ENCODE measurements at places on chromosomes 5 and 9.

- peak; percentile 85 for DNase-seq
Measured at GRCh38 chr5:39283231-39283818, 64.0 kb upstream of the FYB1 start.

DNA sequence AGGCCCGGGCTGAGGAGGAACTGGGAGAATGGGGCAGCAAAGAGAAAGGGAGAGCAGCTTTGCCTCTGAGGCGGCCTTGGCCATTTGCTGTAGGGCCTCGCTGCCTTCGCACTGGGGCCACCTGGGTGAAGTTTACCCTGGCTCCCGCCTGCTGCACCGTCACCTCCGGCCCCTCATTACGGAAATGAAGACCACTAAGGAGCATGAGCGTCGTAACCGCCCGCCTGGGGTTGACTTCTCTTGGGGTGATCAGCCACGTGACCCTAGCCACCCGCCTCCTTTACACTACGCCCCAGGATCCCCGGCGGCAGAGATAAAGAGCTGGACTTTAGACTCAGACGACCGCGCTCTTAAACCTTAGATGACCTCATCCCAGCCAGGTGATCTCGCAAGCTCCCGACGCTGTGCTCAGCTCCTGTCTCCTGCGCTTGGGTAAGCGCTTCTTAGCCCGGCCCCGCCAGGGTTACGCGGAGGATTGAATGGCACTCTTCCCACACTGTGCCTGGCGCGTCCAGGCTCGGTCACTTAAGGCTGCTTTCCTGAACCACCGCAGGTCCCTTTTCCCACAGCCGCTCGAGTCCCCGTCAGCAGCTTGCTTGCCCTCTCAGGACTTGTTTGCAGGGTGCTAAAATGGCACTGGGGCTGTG, 107.9 kb upstream of the LARP1 start:
- DNase-seq: peak; percentile 13

DNA sequence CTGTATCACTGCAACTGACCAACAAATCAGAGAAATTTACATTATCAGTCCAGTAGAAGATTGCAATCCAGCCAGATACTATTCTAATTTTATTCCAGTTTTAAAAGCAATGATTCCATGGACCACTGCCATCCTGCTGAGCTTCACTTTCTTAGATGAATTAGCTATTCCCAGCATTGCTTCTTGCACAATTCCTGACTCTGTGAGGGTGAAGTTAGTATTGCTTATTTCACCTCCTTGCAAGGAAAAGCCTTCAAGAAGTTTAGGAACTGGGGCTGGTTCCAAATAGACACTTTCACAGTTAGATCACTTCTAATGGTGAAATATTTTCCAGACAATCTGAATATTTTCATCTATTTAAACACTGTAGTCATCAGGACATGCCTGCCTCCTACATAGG, 338.6 kb upstream of the TNC start:
- DNase-seq: no peak

DNA sequence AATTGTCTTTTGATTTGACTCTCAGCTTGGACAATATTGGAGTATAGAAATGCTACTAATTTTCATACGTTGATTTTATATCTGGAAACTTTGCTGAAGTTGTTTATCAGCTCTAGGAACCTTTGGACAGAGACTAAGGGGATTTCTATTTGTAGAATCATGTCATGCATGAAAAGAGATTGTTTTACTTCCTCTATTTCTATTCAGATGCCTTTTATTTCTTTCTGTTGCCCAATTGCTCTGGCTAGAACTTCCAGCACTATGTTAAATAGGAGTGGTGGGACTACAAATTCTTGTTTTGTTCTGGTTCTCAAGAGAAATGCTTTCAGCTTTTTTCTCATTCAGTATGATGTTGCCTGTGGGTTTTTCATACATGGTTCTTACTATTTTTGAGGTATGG, 112.8 kb upstream of the CDH12 start:
- DNase-seq: no peak

GRCh38 chr5:42772265-42772993, 15.8 kb downstream of the CCDC152 start:
- no peak for DNase-seq

DNA sequence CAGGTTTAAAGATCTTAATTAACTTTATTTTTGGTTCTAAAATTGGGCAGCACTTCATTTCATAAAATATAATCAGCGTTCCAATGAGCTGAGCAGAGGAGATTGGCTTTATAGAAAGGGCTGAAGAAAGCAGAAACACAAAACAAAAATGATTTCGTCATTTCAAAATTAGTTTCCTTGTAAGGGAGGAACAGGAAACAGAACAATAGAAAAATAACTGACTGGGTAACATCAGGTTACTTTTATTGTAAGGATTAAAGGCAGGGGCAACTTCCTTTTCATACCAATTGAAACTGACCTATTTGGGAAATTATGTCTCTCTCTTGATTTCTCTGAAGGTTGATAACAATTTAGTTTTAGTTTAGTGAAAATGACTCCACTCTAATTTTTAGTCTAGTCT, 157.1 kb downstream of the ATP10B start:
- no peak for DNase-seq

DNA sequence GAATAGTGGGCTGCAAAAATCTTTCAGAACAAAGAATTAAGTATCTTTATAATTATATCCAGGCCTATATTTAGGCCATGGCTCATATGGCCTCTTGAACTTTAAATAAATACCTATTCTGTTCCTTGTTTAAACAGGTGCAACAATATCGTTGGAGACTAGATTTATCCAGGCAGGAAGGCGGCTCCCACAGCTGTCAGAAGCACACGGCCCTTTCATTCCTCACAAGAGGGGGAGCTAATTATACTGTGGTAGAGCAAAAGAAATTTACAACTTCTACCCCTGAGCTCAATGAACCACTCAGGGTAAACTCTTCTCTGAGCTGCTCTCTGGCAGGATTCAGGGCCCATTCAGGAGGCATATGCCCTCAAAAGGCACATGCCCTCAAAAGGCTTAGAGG, 31.3 kb downstream of the TMEM174 start:
- no peak for DNase-seq

- no peak for DNase-seq
Measured at GRCh38 chr5:142896325-142897007, 126.3 kb downstream of the ARHGAP26 start.

- DNase-seq: no peak
Measured at GRCh38 chr9:136685790-136686533, 1.3 kb downstream of the AGPAT2 start.

- no peak for DNase-seq
Measured at GRCh38 chr5:124685404-124685930, 61.0 kb downstream of the ZNF608 start.

- DNase-seq: peak; percentile 50
Measured at GRCh38 chr9:88922091-88922490, 69.2 kb upstream of the S1PR3 start.

GRCh38 chr9:129289883-129290282, 111.8 kb upstream of the IER5L start:
- no peak for DNase-seq

GRCh38 chr5:135026645-135027265, 7.3 kb downstream of the PITX1 start:
- no peak for DNase-seq

DNA sequence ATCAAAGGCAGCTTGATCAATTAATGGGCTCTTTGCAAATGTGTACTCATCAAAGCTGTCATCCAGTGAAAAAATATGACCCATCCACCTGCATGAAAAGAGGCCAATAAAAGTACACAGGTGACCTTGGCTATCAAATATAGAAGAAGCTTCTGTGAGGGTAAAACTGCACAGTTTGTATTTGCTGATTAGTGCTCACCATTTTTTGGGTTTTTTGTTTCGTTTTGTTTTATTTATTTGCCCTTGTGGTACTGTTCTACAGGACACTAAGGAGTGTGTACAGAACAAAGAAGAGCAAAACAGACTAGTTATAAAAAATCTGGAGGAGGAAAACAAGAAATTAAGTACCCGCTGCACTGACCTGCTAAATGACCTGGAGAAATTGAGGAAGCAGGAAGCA, 101.3 kb downstream of the CNTLN start:
- no peak for DNase-seq

GRCh38 chr9:97840521-97840920, 12.5 kb upstream of the FOXE1 start:
- DNase-seq: no peak

GRCh38 chr5:162990856-162991497, 446.4 kb upstream of the CCNG1 start:
- DNase-seq: no peak

DNA sequence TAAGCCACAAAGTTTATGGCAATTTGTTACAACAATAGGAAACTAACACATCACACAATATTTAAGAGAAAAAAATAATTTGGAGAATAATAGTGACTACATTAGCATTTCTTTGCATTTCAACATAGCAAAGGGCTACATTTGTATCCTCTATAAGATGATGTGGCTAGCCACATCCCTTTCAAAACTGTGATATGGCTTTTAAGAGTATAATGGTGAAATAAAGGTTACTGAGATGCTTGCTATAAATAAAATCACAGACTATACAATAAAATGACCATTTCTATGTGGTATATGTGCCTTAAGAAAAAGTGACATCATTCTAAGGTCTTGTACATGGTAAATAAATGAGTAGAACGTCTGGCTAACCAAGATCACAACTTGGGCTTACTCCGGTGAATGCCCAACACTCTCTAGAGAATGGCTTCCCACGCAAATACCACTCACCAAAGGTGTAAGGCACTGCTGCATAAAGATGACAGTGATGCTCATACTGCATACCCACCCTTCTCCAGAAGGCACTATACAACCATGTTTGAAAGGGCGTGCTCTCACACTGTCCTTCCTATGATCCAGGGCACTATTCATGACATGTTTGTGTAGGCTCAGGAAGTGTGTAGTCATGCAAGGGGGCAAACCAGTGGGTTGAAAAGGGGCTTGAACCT, 286.5 kb downstream of the MLLT3 start:
- no peak for DNase-seq
